ENCODE measurements at places on chromosomes 12 and 14.

DNA sequence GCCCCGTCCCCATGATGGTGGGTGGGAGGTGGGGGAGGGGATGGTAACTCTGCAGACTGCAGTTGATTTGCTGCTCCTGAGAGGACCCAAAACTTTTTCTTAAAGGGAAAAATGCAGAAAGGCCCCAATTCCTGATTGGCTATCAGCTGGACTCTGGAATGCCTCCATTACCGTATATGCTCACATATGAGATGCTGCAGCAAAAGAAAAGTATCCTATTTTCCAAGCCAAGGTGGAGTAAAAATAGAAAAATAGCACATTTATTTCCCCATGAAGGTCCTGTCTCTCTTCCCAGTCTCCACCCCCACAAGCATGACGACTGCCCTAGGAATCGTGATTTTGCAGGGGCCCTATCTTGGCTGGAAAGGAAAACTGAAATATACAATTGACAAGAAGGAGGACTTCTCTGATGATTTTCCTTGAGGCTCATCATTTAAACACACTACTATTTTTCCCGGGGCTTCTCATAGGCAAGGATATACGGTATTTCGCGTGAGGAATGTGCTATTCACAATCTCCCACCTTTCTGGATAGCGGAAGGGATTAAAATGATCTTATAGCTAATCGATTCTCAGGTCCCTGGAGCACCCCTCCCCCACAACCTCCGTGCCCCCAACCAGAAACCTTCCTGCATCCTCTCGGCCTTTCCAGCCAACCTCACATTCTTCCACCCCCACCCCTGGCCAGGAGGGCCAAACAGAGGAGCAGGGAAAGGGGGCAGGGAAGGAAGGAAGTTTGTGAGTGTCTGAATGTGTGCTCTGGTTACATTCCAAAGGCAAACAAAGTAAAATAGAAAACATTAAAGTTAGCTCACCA is 138.9 kb upstream of the CCND2 start:
- no peak for DNase-seq

DNA sequence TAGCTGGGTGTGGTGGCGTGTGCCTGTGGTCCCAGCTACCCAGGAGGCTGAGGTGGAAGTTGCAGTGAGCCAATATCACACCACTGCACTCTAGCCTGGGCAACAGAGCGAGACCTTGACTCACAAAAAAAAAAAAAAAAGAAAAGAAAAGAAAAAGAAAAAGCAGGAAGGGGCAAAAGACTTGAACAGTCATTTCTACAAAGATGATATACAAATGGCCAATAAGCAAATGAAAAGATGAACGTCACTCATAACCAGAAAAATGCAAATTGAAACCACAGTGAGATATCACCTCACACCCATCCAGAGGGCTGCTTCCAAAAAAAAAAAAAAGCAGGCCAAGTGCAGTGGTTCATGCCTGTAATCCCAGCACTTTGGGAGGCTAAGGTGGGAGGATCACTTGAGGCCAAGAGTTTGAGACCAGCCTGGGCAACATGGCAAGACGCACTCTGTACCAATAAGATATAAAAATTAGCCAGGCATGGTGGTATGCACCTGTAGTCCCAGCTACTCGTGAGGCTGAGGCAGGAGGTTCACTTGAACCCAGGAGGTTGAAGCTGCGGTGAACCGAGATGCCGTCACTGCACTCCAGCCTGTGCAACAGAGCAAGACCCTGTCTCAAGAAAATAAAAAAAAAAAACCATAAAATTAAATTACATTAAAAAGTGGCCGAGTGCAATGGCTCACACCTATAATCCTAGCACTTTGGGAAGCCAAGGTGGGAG is 20.5 kb downstream of the UBC start:
- no peak for DNase-seq

GRCh38 chr12:27199638-27200300 is 44.3 kb upstream of the STK38L start:
- DNase-seq: no peak

- no peak for DNase-seq
Observed at GRCh38 chr12:13383379-13383778, 186.9 kb downstream of the EMP1 start.

DNA sequence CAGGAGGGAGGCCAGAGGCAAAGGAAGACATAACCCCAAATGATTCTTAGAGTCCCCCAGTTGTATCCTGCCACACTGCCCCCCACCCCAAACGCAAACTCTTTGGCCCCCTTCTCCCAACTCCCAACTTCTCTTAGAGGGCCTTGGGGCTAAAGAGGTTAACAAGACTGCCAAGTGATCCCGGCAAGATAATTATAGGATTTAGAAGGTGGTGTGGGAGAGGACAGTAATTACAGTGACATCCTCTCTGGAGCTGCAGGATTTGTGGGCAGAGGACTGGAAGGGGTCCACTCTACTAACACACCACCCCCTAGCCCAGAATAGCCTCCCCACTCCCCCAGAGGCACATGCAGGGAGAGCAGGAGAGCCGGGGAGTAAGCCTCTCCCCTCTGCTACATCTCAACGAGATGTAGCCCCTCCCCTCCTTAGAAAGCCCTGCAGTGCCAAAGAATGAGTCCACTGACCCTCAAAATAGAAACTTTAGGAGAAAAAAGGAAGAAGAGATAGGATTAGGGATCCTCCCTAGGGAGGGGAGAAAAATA is 5.3 kb upstream of the GDF11 start:
- DNase-seq: no peak

DNA sequence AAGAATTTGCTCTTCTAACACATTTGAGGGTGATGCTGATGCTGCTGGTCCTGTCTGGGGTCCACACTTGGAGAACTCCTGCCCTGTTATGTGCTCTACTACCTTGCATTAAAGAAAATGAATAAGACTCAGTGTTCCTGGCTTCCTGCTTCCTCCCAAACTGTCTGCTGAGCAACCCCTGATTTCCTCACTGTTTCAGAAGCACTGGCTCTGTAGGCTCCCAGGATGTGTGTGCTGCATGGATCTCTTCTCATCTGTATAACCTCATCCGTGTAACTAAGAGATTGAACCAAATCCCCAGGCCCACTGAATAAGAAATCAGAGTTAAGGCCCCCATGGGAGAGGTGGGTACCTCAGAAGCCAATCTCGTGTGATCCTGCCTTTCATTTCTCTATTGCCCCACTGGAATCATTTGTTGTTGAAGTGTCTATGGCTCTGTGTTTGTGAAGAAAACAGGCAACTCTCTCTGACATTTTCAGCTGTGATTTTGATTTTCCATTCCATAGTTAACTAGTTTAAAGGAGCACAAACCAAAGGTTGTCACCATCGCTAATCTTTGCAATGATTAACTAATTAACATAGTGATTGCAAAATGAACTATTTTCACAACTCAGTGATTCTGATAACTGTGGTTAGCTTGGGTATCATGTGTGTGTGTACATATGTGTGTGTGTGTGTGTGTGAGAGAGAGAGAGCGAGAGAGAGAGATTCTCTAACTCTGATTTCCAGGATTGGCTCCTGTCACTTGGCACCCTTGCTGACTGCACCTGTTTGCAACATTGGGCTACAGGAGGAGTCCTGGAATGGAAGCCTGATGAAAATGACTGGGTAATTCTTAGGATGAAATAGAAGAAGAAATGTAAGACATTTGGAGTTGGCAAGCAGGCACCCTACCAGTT is 196.2 kb downstream of the SLC38A4 start:
- DNase-seq: no peak

DNA sequence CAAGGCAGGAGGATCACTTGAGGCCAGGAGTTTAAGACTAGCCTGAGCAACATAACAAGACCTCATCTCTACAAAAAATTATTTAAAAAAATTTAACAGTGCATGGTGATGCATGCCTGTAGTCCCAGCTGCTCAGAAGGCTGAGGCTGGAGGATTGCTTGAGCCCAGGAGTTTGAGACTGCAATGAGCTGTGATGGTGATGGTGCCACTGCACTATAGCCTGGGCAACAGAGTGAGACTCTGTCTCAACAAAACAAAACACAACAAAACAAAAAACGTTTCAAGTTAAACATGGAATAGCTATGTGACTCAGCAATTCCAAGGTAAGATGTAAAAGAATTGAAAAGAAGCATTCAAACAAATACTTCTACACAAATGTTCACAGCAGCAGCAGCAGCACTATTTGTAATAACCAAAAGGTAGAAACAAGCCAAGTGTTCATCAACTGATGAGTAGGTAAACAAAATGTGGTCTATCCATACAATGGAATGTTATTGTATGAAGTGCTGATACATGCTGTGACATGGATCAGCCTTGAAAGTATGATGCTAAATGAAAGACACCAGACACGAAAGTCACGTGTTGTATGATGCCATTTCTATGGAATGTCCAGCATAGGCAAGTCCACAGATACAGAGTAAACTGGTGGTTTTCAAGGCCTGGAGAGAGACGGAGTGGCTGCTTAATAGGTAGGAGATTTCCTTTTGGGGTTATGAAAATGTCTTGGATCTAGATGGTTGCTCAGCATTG is 31.4 kb downstream of the CFAP251 start:
- DNase-seq: peak; percentile 87

- peak; percentile 20 for DNase-seq
Observed at GRCh38 chr14:20679907-20680306, 4.5 kb upstream of the RNASE4 start.

GRCh38 chr12:132513070-132513398 is 23.1 kb downstream of the FBRSL1 start:
- peak; percentile 9 for DNase-seq

GRCh38 chr12:128328961-128329360 is 62.0 kb downstream of the TMEM132C start:
- no peak for DNase-seq

DNA sequence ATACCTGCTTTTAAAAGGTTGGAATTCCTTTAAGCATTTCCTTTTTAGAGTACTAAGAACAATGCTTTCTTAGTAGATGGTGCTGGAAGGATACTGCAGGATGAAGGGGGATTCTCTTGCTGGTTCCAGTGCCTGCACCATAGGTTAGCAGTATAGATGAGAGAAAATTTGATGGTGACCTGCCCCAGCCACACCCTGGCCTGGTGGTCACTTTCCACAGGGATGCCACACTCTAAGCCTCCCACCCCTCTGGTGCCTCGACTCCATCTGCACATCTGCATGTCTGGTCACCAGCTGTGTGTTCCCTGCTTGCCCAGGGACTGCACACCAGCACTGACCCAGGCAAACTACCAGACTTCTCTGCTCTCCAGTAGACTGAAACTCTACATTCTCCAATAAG is 19.1 kb downstream of the SLC2A3 start:
- DNase-seq: no peak

GRCh38 chr14:69042787-69043444 is 63.8 kb upstream of the ACTN1 start:
- no peak for DNase-seq

DNA sequence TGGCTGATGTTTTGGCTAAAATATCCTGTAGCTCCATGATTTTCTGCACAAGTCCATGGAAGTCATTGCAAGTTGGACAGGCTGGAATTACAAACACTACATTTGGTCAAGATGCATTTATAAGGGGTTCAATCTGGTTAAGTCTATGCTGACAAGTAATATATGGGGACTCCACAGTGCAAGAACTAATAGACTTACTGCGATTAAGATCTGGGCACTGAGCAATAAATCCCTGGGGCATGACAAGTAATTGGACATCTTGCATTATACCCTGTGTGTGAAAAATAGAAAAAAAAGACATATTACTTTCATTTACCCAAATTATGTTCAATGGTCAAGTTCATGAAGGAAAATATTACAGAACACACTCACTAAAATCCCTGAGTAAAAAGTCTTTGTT is 99.1 kb downstream of the NELL2 start:
- no peak for DNase-seq

GRCh38 chr14:51539571-51540037 is 112.1 kb upstream of the FRMD6 start:
- DNase-seq: peak; percentile 85

DNA sequence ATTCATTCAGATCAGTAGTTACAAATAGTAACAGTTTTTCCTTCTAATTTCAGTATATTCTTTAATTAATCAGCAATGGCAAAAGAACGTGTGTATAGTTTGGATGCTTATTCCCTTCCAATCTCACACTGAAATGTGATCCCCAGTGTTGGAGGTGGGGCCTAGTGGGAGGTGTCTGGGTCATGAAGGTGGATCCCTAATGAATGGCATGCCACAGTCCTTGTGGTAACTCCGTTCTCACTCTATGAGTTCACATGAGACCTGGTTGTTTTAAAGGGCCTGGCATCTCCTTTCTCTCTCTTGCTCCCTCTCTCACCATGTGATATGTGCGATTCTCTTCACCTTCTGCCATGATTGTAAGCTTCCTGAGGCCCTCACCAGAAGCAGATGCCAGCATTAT is 18.9 kb upstream of the SYNDIG1L start:
- DNase-seq: no peak

DNA sequence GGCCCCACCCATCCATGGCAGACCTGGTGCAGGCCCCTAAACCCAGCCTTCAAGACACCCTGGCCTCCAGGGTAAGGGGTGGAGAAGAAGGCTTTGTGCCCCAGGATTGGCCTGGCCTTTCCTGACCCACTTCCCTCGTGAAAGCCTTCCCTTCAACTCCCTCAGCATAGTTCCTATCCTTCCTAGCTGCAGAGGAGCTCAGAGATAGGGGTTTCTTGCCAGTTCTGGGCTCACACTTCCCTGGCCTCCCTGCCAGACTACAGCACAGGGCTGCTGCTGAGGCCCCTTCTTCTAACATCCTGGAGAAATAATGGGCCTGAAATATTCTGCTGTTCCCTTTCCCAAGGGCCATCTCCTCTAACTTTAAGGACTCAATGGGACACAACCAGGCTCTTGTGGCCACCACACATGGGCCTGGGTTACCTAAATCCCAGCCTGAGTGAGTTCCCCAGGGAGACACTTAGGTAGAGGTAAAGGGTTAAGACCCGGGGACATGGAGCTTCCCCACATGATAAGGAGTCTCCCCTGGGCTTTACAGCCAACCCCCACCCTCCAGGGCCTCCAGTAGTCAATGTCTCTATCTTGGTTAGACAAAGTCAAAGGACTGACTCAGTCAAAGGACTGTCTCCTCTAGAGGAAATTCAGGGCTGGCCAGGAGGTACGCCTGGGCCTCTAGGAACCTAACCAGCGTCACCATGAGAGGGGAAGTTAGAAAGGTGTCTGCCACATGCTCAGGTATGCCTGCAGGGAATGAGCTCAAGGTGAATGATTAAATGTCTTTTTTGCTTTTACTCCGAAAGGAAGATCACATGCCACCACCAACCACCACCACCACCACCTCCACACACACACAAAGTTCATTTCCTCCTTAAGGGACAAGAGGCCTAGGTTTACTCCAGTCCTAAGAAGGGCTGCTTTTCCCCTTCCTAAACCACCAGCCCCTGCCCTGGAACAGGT is 7.1 kb downstream of the ZFP36L1 start:
- DNase-seq: peak; percentile 73
